T-helper 2 cell treated with Interferon-gamma antibody and Interleukin-4, amounts not matched to agents 5 μg/mL and 100 μg/mL, for 36 hours (primary cell): ENCODE measurements at places on chromosomes 7 and 10.

DNA sequence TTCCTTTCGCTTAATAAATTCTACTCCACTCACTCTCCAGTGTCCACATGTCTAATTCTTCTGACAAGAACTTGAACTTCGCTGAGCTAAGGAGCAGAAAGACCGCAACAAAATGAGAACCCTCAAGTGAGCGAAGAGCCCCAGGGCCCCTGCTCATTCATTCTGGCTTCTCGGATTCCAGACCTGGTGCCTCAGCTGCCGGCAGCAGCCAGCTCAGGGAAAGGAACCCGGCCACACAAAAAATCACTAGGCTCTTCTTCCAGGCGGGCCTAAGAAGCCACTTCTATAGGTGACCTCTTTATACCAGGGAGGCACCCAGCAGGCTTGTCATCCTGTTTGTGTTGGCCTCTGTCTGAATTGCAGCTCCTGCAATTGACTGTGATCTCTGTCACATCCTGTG lies 33.3 kb downstream of the OTUD1 start:
- H3K27ac ChIP-seq = no peak overlapping the region
- DNase-seq = no peak
- H3K36me3 ChIP-seq = no peaks in the 10 kb centered on the region
- H3K27me3 ChIP-seq = peaks cover 19% of the 10 kb centered on the region

GRCh38 chr7:77827999-77828398 lies 29.4 kb downstream of the PHTF2 start:
- peaks cover 48% of the 10 kb centered on the region for H3K4me1 ChIP-seq
- H3K4me3 ChIP-seq = no peak overlapping the region
- H3K27ac ChIP-seq = no peak overlapping the region

- H3K36me3 ChIP-seq = peaks cover 7% of the 10 kb centered on the region
- H3K4me1 ChIP-seq = peaks cover 14% of the 10 kb centered on the region
- DNase-seq = no peak
- H3K27me3 ChIP-seq = no peaks in the 10 kb centered on the region
- H3K4me3 ChIP-seq = no peak overlapping the region
- no peak overlapping the region for H3K27ac ChIP-seq
Observed at GRCh38 chr7:5662828-5663227, 118.6 kb downstream of the RNF216 start.

GRCh38 chr7:75866114-75866488 lies 12.7 kb upstream of the RHBDD2 start:
- no peak overlapping the region for H3K27ac ChIP-seq
- H3K27me3 ChIP-seq = peaks cover 7% of the 10 kb centered on the region
- no peak for DNase-seq
- H3K4me3 ChIP-seq = no peak overlapping the region

- H3K27me3 ChIP-seq = no peaks in the 10 kb centered on the region
- DNase-seq = no peak
- H3K4me3 ChIP-seq = no peak overlapping the region
- H3K4me1 ChIP-seq = no peaks in the 10 kb centered on the region
- H3K36me3 ChIP-seq = no peaks in the 10 kb centered on the region
Observed at GRCh38 chr7:74008687-74009086, 19.3 kb upstream of the ELN start.

GRCh38 chr7:93646538-93646937 lies 72.0 kb upstream of the CALCR start:
- H3K27ac ChIP-seq = no peak overlapping the region
- H3K36me3 ChIP-seq = no peaks in the 10 kb centered on the region
- H3K4me1 ChIP-seq = no peaks in the 10 kb centered on the region
- H3K27me3 ChIP-seq = no peaks in the 10 kb centered on the region
- DNase-seq = no peak

GRCh38 chr10:113945075-113945686 lies 90.7 kb downstream of the NHLRC2 start:
- no peak overlapping the region for H3K4me3 ChIP-seq
- H3K36me3 ChIP-seq = no peaks in the 10 kb centered on the region
- H3K4me1 ChIP-seq = peaks cover 8% of the 10 kb centered on the region
- DNase-seq = no peak
- H3K27me3 ChIP-seq = peaks cover 24% of the 10 kb centered on the region
